ENCODE measurements at places on chromosomes 12 and 14. TPM values are rescaled to one million over a fixed set of nuclear protein-coding genes. Genes with fewer than 3 reads are reported as not detected.

Gene C14orf180
- total RNA-seq: not detected

Gene KITLG
- not detected for total RNA-seq

Gene DENND5B
- total RNA-seq: 36.4 TPM

Gene PLEK2
- not detected for total RNA-seq

Gene SERPINA12
- total RNA-seq: not detected

Gene TPH2
- not detected for total RNA-seq

Gene SELPLG
- total RNA-seq: 25.3 TPM

Gene ALDH1L2
- 0.31 TPM for total RNA-seq

Gene PTCSC3
- not detected for total RNA-seq

Gene TMEM229B
- total RNA-seq: 11.7 TPM

Gene ANO2
- total RNA-seq: not detected
